ENCODE measurements at places on chromosomes 11 and 22.
A peak's percentile ranks its signal among the peaks of the same experiment; 100 is the strongest.

GRCh38 chr11:130536106-130537040 lies 87.9 kb downstream of the ADAMTS15 start:
- no peak for DNase-seq

DNA sequence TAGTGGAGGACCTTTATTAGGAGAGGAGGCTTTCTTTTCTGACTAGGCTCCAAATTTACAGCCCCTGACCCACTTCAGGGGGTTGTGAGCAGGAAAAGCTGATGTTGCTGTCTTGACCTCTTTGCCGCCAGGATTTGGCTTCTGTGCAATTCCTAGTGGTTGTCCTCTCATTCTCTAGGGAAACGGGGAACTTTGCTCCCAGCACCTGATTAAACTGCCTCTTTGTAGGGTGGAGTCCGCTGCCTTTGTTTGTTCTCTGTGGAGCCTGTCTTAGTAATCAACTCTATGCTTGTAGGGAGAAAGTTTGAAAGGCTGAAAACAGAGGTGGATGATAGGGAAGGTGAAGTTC lies 16.3 kb downstream of the CTNND1 start:
- peak; percentile 88 for DNase-seq

DNA sequence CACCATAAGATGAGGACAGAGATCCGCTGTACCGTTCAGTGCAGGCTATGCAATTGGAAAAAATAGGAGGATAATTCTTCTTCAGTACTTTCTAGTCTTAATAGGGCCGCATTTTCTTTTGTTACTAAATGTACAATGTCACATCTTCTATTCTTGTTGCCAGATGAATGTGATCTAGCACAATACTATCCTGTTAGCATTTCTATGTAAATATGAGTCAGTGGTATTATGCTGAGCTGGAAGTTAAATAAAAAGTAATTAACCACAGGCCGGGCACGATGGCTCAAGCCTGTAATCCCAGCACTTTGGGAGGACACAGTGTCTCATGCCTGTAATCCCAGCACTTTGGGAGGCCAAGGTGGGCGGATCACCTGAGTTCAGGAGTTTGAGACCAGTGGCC lies 24.4 kb upstream of the BIRC3 start:
- DNase-seq, result no peak

DNA sequence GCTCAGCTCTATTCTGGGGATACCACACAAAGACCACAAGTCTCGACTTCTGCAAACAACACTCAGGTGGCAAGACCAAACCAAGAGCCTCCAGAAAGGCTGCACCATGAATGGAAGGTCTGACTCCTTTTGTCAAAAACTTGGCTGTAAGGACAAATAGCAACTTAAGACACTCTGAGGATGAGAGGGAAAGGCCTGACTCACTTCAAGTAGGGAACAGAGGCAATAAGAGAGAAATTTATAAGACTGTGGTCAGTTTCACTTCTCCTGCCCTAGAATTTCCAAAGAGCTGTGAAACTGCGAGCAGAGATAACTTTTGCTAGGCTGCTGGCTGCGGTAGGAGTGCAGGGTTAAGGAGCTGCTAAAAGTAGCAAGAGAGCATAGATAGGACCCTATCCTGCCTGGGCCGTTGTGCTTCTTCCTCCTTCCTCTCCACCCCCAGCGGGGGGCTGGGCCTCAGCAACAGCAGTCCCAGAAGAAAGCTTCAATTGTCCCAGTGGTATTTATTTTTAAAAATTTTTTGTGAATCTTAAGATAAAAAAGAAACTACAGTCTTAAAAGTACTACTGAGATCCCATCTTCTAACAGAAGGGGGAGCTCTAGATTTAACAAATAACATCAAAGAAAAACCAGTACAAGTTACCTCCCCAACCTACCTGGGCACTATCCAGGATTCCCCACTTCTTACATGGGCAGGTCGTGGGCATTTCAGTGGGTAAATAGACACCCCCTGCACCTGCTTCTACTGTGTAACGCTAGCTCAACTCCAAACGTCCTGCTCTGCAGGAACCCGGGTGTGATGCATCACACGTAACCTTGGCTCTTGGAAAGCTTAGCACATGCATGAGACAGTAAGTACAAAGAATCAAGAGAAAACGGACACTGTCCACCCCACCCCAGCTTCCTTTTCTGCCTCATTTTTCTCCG lies 66.4 kb downstream of the SGSM3 start:
- DNase-seq, result peak; percentile 36

GRCh38 chr11:7688238-7688826 lies 15.0 kb upstream of the CYB5R2 start:
- no peak for DNase-seq

DNA sequence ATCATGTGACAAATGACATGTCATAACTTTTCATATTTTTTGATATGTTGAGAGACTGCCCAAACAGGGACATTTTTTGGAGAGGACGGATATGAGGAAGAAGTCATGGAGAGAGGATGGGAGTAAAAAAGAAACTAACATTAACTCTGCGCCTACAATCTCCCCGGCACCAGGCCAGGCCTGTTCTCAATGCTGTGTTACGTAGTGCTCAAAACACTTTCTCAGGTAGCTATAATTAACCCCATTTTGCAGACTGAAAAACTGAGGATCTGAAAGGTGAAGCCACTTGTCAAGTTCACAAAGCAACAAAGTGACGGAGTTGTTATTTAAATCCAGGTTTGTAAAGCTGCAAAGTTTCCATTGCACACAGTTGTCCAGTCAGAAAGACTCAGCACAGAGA lies 17.4 kb upstream of the NOX4 start:
- DNase-seq, result no peak

DNA sequence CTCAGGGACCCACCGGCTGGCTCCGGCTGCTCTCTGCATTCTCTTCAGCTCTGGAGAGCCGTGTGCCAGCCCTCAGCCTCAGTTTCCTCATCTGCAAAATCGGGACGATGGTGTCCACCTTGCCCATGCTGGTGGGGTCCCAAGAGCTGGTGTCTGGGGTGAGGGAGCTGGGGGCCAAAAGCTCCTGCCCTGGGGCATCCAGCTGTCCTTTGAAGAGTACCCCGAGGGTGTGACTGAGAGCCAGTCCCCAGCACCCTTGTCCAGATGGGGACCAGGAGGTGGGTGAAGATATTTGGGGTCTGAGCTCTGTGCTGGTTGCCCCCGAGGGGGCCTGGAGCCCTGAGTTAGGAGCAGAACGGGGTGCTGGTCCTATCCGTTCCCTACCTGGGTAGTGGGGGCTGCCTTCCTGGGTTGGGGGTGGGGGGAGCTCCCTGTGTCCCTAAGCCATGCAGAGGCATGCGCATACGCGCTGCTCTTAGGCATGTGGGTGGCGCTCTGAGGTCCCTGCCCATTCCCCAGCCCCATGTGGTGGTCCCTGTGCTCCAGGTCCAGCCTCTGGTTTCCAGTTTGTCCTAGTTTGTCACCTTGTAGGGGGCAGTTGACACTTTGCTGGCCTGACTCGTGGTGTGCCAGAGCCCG lies 4.9 kb downstream of the LRP5 start:
- DNase-seq, result no peak

GRCh38 chr22:46574993-46575910 lies 37.8 kb upstream of the CELSR1 start:
- DNase-seq, result peak; percentile 65

DNA sequence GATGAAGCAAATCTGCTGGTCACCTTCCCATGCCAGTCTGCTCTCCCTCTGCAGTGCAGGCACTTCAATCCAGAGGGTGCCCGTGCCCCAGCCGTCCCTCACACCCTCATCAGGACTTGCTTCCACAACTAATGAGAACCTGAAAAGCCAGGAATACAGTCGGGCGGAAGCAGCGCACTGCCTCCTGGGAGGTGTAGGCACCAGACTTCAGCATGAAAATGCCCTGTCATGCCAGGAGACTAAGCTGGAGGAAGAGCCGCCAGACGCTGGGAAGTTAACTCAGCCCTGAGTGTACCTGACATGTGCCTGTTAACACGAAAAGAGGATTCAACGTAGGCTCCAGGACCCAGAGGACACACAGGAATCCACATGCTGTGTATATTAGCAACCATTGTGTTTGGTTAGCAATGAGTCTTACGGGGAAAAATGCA lies 40.1 kb upstream of the FLI1 start:
- no peak for DNase-seq

DNA sequence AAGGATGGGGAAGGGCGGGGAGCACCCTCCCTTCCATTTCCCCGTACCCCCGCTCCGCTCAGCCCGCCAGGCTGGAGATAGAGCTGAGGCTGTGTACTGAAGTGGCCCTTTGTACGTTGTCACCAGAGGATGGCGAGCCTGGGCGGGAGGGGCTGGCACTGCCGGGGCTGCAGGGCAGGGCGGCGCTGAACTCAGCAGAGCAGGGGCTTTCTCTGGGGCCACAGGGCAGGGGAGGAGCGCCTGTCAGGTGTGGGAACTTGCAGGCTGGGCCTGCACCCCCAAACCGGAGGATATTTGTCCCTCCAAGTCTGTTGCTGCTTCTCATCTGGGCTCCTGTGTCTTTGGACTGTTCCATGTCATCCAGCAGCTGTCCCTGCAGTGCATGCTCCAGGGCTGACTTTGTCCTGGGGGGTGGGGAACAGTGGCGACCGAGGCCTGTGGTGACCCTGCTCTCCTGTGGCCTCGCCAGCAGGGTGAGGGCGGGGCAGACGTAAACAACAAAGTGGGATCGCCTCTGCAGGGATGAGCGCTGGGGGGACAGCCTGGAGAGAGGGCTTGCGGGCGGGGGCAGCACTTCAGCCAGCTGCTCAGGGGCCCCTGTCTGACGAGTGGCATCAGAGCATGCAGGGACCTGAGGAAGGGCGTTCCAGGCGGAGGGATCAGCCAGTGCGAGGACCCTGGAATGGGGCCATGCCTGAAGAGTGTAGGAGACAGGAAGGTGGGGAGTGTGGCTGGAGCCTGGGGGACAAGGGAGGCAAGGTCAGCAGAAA lies 13.1 kb downstream of the MGAT3 start:
- no peak for DNase-seq

DNA sequence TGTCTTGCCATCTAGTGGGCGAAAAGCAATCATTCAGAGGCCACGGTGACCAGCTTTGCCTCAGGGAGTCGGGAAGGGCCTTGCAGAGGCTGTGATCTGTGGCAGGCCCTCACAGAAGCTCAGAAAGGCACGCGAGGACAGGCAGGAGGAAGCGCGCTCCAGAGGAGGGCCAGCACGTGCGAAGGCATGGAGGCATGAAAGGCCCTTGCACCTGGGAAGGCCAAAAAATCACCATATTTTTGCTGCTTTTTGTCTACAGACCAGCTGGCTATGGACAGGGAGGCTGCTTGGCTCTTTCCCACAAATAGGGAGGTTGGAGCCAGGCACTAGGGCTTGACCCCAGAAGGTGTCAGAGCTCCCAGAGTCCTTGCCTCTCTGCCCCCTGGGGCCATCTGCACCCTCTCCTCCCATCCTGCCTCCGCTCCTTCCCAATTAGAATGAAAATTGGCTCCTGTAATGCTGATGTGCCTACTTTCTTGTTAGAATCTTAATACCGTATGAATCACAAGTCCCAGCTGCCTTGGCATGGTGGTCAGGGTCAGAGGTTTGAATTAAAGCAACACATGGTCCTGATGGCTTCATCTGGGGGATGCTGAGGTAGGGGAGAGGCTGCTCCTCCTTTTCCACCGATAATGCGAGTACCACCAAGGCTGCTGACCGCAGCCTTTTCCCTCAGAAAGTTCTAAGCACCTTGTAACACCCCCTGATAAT lies 69.1 kb downstream of the FEZ1 start:
- no peak for DNase-seq

DNA sequence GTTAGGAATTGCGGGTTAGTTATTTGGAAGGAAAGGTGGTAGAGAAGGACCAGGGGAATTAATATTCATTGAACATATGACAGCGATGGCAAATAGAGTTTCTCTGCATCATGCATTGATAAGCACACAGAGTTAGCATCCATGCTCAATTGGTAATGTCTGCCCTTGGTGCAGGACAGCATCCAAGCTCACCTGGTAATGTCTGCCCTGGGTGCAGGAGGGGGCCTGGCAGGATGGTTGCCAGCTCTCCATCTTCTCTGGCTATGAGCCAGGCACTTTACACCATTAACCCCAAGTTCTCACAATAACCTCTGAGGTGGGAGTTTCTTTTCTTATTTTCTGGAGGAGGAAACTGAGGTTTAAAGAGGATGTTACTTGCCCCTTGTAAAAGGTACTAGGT lies 50.4 kb upstream of the RBFOX2 start:
- no peak for DNase-seq

GRCh38 chr11:13043912-13044628 lies 35.0 kb downstream of the RASSF10 start:
- DNase-seq, result no peak

DNA sequence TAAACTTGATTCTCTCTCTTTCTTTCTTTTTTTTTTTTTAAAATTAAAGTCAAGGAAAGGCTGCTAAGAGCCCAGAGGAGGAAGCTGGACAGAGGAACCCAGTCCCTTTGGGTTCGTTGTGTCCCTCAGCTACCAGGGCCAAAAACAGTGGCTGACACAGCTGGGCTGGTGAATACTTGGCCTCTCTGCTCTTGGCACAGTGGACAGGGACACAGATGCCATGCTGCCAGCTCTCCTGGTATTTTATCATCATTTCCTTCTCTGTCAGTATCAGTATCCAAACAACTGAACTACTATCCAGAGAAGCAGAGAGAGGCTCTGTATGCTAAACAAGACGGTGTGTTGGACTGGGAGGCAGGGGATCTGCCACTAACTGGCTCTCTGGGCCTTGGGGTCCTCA lies 123.7 kb upstream of the CCDC90B start:
- no peak for DNase-seq

GRCh38 chr11:36953976-36954375 lies 355.9 kb upstream of the RAG2 start:
- no peak for DNase-seq

DNA sequence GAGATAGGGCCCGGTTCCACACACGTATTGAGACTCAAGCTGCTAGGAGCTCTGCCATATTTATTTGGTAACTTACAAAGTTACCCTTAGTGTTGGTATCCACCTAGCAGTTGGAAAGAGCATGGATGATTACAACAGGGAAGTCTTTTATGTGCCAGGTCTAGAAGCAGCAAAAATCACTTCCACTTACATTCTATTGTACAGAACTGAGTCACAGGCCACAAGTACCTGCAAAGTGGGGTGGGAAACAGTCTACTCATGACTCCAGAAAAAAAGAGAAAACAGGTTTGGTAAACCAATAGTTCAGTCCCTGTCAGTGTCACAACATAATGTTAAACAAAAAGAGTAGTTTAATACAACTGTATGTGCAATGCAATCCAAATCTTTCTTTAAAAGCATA lies 279.6 kb upstream of the PITPNB start:
- no peak for DNase-seq

DNA sequence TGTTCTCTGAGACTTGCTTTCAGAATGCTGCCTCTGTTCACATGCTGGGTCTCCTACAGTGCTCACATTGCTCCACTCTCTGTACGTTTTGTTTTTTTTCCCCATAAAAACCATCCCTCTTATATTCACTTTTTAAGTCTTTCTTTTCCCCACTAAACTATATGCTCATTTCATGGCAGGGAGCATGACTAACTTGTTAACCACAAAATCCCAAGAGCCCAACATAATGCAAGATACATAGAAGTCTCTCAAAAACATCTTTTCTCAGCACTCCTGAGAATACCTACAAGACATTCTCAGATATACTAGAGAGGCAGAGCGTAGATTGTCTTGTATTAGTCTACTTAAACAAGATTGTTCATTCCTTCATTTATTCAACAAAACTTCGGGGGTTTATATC lies 73.3 kb downstream of the FAM76B start:
- no peak for DNase-seq
